ENCODE measurements at places on chromosomes 6 and 20. TPM values are rescaled to one million over a fixed set of nuclear protein-coding genes. Genes with fewer than 3 reads are reported as not detected.
A peak's percentile ranks its signal among the peaks of the same experiment; 100 is the strongest.

- DNase-seq = no peak
These were observed 28.5 kb upstream of the DST start for GRCh38 chr6:56671160-56671559.

- no peak for DNase-seq
These were observed 1.2 kb downstream of the NECAB3 start for GRCh38 chr20:33673114-33673409.

Gene LST1
- 11.3 TPM for total RNA-seq

- DNase-seq = no peak
These were observed 390.2 kb downstream of the TENT5A start for GRCh38 chr6:81362246-81362645.

Gene WFDC10B
- total RNA-seq = 0.73 TPM

DNA sequence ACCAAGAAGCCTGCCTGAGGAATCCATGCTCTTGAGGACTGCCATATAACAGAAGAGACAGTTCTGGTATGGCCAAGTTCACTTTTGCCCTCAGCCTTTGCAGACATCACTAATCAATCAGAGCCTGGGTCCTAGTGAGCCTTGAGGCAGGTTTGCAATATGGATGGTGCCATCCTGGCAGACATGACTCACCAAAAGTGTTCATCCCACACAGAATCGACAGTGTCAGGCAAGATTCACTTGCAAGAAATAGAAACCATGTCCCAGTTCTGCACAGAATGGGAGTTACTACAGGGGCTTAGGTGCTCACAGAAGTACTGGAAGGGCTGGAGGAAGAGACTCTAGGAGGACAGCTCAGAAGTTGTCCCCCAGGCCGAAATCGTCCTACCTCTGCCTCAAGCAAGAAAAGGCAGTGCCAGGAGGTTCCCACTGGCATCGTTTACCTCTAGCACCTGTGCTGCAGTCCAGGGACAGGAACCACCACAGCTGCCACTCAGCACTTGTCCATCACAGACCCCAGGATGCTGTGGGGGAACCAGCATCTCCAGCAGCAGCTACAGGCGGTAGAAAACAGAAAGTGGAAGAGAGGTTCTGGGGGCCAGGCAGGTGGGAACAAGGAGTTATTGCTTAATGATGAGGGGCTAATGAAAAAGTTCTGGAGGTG lies 42.6 kb upstream of the PHACTR3 start:
- no peak for DNase-seq

Gene LINC00237
- total RNA-seq = not detected

Gene KIF25
- total RNA-seq = 0.41 TPM

Gene TMEM244
- not detected for total RNA-seq

Gene IL22RA2
- total RNA-seq = not detected

Gene ID4
- 4.7 TPM for total RNA-seq

DNA sequence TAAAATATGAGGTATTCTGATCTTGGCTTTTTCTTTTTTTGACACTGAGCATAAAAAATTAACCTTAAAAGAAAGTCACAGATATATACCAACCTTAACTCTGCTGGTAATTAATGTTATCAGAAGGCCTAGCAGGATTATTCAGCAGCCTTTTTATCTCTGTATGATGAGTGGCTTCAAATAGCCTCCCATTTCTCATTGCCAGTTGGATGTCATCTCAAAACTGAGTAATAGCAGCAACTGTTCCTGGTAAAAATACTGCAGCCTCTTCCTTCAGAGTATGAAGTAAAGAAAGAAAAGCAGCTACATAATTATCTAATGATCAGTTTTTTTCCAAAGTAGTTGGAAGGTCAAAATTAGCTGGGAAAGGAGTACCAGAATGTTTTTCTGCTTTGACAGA lies 24.9 kb upstream of the HDGFL1 start:
- no peak for DNase-seq

Gene VSX1
- not detected for total RNA-seq

GRCh38 chr20:40643891-40644290 lies 45.1 kb downstream of the MAFB start:
- DNase-seq = no peak

DNA sequence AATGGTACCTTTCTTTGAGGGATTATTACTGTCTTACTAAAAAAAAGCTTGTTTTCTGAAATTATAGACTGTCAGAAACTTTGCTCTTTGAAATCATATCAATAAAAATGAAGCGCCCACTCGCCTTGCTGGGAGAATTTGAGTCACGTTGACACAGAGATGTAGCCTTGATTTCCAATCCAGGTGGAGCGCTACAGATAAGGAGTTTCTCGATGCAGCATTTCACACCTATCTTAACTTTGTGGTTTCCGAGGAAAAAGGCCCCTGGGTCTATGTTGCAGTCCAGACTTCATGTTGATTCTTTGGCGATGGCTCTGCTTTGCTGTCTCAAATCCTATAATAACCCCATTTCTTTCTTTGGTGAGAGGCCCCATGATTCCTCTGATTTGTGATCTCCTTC lies 158.1 kb upstream of the ARG1 start:
- DNase-seq = no peak

DNA sequence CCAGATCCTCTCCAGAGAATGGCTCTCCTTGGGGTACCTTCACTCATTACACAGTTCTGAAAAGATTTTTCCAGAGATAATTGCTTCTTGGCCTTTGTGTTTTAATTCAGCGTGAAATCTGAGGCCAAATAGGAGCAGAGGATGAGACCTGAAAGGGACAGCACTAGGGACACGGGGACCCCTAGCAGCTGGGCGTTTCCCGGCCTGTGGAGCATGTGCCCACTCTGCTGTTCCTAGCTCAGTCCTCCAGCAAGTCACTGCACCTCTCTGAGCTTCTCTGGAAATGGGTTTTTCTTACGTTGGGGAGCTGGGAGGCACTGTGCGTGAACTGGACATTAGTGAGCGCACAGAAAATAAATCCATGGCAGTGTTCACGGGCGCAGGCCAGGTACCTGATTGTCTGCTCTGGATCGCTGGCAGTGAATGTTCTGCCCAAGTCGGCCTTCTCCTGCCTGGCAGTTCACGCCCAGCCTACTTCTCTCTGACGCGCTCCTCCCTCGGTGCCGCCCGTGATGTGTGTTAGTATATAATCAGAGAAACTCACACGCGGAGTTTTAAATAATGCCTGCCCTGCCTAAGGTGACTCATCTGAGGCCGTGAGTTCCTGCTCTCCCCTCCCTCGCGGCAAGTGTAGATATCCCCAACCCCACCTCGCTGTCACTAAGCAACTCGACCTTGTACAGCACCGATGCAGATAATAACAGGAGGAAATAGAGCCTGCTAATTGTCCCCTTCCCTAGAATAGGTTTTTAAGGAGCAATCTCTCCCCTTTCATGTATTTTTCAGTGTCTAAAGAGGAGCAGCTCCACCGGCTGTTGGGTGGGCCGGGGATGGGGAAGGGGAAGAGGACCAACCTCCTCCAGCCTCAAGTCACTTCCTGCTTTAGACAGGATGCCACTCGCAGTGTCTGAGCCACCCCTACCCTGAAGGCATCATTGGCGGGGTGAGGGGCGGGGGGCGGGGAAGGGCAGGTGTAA lies 2.7 kb upstream of the TUBB2A start:
- peak; percentile 86 for DNase-seq

- DNase-seq = no peak
These were observed 29.4 kb downstream of the NCOA5 start for GRCh38 chr20:46060301-46060881.

GRCh38 chr6:118283766-118284165 lies 264.3 kb upstream of the PLN start:
- DNase-seq = peak; percentile 41

Gene SOBP
- total RNA-seq = 1.2 TPM

Gene NEURL2
- 9.1 TPM for total RNA-seq

DNA sequence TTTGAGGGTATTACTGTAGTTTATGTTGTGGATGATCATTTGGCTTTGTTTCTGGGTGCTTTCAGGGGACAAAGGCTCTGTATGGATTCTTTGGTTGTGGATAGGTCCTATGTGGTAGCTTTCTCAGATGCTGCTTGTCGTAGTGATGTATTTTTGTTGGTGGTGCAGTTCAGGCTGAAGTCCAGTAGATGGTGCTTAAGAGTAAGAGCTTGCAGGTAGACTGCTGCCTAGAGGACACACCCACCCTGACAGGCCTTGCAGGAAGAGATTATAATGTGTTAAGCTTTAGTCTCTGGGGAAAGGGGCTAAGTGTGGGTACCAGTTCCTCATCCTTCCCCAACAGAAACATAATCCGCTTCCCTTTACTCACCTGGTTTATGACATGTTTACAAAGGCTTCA lies 62.6 kb upstream of the ADGRB3 start:
- no peak for DNase-seq

DNA sequence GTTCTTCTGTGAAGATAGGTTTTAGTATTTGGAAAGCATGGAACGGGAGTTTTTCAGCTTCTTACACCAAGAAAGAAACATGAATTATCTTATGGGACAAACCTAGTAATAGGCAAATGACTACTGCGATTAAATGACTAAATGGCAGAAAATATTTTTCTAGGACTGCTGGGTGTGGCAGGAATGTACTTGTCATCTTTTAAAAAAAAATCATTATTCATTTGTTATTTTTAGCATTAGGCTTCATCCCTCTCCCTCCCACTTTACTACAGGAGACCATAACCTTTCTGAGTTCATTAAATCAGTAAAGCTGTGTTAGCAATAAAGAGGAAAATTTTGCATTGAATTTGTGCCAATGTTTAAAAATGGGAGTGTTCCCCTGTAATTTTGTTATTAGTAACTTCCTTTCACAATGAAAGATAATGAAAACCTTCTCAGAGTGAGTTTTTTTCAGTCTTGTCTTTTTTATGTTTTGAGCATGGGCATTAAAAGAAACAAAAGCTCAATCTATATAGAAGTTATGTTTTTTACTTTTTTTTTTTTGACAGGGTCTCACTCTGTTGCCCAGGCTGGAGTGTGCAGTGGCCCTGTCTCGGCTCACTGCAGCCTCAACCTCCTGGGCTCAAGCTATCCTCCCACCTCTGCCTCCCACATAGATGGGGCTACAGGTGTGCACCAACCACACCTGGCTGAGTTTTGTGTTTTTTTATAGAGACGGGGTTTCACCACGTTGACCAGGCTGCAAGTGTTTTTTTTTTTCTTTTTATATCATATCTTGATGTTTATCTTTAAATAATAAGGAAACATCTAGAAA lies 105.6 kb upstream of the CLDN20 start:
- no peak for DNase-seq

Gene BMP7
- 2.0 TPM for total RNA-seq

DNA sequence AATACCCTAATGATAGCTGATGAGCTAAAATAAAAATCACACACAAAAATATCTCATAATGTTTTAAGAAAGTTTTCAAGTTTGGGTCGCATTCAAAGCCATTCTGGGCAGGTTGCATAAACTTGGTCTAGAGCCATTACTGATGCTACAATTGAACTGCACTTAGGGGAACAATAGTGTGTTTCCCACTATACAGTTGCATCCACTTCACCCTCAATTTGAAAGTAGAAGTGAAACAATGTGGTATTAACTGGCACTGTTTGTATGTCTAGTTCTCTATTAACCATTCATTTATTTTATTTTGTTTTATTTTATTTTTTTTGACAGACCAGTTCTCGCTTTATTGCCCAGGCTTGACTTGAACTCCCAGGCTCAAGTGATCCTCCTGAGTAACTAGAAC lies 23.0 kb upstream of the STK38 start:
- DNase-seq = no peak

GRCh38 chr6:54574671-54575070 lies 266.4 kb downstream of the TINAG start:
- DNase-seq = no peak

DNA sequence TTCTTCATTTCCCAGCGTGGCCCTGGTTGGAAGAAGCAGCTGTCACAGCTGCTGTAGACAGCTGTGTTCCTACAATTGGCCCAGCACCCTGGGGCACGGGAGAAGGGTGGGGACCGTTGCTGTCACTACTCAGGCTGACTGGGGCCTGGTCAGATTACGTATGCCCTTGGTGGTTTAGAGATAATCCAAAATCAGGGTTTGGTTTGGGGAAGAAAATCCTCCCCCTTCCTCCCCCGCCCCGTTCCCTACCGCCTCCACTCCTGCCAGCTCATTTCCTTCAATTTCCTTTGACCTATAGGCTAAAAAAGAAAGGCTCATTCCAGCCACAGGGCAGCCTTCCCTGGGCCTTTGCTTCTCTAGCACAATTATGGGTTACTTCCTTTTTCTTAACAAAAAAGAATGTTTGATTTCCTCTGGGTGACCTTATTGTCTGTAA lies 292.7 kb downstream of the ESR1 start:
- DNase-seq = no peak

Data from mucosa of descending colon (tissue), 3 donors.